ENCODE measurements at places on chromosomes 7 and 10.
A peak's percentile ranks its signal among the peaks of the same experiment; 100 is the strongest.

GRCh38 chr10:91444211-91445182 is 34.4 kb downstream of the HECTD2 start:
- no peak for DNase-seq

DNA sequence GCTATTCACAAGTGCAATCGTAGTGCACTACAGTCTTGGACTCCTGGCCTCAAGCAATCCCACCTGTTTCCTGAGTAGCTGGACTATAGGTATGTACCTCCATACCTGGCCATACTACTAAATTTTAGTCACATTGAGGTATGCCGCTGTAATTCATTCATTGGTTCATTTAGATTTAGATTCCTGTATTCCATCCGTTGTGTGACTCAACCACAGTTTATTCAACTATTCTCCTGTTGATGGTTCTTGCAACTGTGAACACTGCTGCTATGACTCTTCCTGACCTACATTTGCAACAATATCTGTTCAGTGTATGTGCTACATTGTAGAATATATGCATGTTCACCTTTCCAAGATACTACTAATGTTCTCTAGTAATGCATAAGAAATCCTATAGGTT is 8.0 kb upstream of the ZCCHC24 start:
- no peak for DNase-seq

DNA sequence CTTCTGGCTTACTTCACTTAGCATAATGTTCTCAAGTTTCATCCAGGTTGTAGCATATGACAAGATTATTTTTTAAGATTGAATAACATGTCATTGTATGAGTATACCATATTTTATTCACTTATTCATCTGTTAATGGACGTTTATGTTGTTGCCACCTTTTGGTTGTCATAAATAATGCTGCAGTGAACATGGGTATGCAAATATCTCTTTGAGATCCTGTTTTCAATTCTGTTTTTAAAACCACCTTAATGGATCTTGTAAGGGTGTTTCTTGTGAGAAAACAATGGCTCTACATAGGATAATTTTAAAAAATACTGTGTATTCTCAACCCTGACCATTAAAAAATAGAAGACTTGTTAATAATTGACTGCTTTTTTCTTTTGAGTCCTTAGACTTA is 290.7 kb upstream of the TMEM229A start:
- DNase-seq, result no peak

DNA sequence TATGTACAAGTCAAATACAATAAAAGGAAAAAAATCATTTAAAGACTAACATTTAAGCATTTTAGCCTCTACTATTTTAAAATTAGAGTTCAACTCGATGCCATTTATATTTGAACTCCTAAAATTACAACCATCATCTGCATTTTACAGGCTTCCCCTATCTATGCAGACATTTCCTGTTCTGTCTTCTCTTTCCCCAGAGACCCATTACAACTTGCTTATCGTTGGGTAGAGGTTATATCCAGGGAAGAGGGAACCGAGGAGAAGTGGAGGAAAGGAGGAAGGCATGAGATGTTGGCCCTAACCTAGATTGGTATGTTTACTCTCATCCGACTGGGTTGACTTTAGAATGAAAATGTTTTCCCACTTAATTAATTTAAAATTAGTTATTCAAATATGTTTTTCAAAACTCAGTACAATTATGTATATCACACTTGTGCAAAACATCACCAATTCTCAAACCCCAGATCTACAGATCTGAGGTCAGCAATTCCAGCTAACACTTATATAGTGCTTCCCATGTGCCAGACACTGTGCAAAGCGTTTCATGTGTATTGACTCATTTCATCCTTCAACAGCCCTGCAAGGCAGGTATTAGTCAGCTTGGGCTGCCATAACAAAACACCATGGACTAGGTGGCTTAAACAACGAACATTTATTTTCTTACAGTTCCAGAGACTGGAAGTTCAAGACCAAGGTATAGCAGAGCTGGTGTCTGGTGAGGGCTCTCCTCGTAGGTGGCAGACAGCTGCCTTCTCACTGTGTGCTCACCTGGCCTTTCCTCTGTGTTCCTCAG is 27.3 kb upstream of the HERPUD2 start:
- DNase-seq, result peak; percentile 32

GRCh38 chr7:102843850-102844249 is 69.0 kb upstream of the LRRC17 start:
- peak; percentile 45 for DNase-seq

DNA sequence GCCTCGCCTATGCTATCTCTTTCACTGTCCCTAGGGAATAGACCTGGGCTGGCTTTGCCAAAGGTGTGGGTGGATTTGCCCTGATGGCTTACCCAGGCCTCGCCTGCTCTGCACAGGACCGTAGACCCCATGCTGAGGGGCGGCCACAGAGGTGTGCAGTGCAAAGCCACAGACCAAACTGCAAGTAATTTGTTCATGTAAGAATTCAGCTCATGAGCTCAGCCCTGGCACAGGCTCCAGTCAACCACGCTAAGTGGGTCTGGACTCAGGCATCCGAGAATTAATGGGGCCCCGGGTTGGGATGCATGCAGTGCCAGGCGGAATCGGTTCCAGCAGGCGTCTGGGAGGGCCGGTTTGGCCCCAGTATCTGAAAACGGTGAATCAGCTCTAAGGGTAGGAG is 445.2 kb downstream of the DNAJB6 start:
- DNase-seq, result no peak

- DNase-seq, result no peak
Observed at GRCh38 chr7:18151422-18151821, 123.8 kb upstream of the PRPS1L1 start.

- DNase-seq, result no peak
Observed at GRCh38 chr10:52568309-52568708, 204.3 kb downstream of the MBL2 start.

GRCh38 chr7:155997431-155998327 is 185.4 kb upstream of the SHH start:
- peak; percentile 41 for DNase-seq

All from common myeloid progenitor, CD34-positive (primary cell).